Hematopoietic multipotent progenitor cell (in vitro differentiated cells): ENCODE measurements at places on chromosomes 5 and 9. TPM values are rescaled to one million over a fixed set of nuclear protein-coding genes. Genes with fewer than 3 reads are reported as not detected.

Gene SHC3
- 0.27 TPM for total RNA-seq

DNA sequence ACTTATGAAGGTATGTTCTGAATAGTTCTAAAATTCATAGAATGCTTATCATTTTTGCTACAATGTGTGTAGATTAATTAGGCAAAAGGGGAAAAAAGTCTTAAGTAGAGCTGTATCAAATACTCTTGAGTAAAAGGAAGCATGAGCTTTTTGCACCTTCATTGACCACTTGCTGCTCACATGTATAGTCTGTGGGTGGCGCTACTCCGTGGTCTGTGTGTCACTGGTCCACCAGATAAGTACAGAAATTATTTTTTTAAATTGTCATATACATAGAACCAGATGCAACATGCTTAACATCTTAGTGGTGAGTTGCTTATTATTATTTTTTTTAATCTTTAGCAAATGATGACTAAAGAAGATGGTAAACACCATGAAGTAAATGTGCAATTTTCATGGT, 130.2 kb downstream of the MAN2A1 start:
- no peak for DNase-seq

DNA sequence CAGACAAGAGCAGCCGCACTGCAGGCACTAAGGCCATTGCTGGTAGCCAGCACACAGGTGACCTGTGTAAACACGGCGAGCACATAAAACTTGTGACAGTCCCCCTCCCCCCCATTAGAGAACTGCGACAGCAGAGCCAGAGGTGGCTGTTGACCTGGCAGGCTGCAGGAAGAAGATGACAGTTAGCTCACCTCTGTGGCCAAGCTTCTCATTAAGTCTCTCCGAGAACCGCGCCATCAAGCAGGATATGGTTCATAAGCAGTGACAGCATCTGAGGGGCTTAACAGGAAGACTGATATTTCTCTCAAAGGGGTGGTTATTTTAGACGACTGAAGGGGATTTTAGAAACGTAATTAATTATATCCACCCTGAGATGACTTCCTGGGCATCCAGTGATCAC, 5.2 kb downstream of the SURF4 start:
- no peak for DNase-seq

- DNase-seq: peak; percentile 5
Observed at GRCh38 chr9:95980262-95981125, 105.0 kb downstream of the ERCC6L2 start.

DNA sequence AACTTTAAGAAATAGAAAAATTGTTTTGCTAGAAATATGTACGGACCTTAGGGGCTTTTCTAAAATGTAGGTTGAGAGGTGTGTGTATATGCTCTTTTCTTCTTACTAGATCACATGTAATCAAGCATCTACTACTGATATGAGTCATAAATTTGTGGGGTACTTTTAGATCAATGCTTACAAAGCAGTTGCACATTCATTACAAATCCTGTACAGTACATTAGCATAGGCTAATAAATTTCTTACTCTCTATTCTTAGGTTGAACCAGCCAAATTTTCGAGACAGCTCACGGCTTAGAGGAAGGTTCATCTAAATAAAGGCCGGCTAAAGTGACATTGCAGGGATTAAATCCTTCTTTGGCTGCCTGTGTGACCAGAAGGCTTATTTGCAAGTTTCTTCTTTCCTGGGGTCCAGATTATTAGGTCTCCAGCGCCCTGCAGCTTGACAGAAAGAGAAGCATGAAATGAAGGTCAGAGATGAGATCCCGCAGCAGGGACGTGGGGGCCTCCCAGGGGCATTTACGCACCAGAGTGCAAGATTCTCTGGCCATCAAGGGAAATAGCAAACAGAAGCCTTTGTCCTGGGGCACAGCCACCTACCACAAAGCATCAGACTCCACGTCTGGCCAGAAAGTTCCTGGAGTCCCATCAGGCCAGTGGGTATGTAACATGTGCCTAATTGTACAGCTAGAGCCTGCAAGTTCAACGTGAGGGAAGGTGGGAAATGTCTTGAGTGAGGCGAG, 53.0 kb downstream of the NIM1K start:
- no peak for DNase-seq

DNA sequence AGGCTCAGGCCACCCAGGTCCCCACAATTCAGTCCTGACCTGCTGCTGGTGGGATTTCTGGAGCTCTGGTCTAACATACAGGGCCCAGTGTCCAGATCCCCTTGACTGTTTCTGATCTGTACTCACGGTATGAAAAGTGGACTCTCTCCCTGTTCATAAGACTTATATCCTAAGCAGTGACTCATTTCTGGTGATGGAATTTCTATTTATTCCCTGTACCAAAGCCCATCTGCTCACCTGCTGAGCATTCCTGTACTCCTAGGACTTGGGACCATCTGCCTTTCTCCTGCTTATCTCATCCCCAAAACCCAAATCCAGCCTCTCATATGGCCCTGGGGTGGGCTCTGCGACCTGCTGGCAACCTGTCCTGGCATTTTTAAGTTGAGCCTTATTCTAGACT, 86.6 kb downstream of the APBA1 start:
- DNase-seq: no peak

GRCh38 chr9:135531096-135531495, 9.9 kb downstream of the LCN1 start:
- DNase-seq: no peak

- no peak for DNase-seq
Observed at GRCh38 chr5:157197086-157197485, 16.4 kb downstream of the ITK start.

- DNase-seq: no peak
Observed at GRCh38 chr5:32713361-32713769, 2.2 kb downstream of the NPR3 start.
